Hematopoietic multipotent progenitor cell treated with erythropoietin and hydrocortisone succinate and interleukin-3 and kit ligand, for 17 days (in vitro differentiated cells): ENCODE measurements at places on chromosomes 7 and 10.

DNA sequence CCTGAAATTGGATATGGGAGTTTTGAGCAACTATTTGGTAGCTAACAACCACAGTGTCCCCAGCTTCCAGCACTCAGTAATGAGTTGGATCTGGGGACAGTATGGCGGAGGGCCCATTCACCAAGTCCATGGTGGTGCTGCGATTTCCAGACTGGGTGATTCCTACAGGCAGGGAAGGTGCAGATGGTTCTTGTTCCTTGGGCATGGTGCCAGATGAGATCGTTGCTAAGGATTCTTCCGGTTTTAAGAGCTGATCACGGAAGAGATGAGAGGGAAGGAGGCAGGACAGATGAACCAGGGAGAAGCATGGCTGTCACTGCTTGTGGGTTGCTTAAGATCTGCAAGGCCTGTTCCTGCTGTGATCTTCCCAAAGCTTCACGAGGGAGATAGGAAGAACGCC, 380.3 kb downstream of the TCERG1L start:
- DNase-seq, result no peak

DNA sequence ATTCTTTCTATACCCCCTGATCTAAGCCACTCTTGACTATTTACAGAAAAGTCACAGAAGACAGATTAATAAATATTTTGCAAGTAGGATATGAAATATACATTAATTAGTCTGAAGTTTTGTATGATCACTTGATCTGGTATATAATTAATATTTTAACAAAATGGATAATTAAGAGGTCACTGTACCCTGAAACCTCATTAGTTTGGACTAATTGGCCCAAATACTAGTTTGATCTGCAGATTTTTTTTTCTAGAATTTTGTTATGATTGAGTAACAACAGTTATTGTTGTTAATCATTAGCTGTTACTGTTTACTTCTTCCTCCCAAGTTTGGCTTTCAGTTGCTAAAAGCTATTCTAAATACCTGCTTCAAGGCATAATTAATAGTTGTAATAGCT, 2.7 kb downstream of the NHLRC2 start:
- no peak for DNase-seq

DNA sequence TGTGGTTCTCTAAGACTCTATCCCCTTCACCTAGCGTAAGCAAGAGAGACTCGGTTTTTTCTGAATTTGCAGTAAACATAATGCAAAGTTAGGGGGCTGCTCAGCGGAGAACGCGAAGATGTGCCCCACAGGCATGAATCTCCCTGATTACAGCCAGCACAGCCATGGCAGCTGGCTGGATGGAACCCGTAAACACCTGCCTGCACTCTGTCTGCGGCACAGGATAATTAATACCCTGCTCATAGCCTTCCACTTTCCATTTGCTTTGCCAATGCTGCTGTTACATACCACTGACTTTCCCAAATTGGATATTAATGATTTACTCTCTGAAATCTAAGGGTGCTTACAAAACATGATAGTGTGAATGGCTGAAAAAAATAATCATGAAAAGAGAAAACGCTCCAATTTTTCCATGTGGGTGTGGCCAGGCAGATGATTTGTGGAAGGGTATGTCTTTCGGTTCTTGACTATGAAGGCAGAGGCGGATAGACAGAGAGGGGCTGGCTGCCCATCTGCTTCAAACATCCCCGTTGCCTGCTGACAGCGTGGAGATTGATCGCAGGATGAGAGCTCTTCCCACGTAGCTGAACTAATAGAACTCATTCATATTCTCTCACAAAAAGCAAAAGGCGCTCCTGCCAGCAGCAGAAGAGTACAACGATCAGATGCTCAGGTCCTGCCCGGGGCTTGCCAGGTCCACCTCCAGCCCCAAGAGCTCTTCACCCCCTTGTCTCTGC, 193.2 kb upstream of the GHITM start:
- no peak for DNase-seq

DNA sequence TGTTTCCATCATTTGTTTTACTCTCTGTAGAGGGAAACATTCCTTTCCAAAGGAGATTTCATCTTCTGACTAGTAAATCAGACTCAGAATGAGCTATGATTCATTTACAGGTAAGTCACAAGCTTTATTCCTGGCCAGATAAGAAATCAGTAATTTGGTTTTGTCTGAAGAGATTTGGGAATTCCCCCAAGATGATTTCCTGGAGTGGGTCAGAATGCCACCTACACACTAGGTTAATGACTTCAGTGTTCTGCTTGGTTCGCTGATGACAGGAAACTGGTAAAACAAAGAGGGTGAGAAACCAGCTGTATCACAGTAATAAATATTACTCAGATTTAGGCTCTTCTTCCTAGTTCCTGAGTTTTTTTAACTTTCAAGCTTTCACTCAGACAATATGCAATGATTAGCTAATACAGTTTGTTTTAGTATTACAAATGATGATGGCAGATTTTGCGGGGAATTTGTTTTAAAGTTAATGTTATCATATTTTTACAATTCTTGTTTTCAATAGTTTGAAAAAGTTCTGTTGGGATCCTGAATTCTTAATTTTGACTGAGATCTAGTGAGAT, 8.3 kb upstream of the ASZ1 start:
- no peak for DNase-seq

GRCh38 chr7:30505174-30505697, 607 bp upstream of the GGCT start:
- DNase-seq, result no peak

GRCh38 chr10:97034958-97035769, 150.6 kb downstream of the SLIT1 start:
- DNase-seq, result no peak

DNA sequence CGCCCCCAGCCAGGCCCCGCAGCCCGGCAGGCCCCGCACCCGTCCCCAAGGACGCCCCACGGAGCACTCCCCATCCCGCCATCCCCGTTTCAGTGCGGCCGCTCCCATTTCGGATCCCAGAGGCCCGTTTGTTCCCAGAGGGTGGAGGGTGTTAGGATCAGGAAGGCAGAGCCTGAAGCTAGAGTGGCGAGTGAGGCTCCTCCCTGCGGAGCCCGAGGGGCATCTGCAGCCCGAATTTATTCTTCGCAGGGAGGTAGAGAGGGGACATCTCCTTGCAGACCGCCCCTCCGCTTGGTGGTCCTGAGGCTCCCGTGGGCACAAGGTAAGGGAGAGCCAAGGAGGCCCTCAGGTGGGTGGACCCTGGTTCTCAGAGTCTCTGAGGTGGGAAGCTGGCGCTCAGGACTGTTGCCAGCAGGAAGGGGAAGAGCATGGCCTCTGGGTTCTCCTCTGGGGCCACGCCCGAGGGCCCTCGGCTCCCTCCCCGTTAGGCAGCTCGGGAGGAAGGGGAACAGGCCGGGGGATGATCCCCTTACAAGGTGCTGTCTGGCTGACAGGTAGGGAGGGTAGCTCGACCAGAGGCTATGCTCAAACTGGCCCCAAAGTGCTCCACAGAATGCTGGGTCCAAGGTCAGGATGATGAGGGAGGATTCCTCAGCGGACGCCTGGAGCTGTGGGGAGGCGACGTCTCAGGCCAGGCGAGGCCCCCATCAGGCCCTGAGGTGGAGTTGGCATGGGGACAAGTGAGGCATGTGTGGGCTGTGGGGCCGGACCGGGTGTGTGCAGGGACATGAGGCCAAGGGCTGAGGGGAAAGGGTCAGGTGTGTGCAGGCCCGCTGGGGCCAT, 17.4 kb downstream of the POLL start:
- no peak for DNase-seq

GRCh38 chr7:79624336-79624735, 170.9 kb upstream of the MAGI2 start:
- DNase-seq, result no peak

- DNase-seq, result no peak
Observed at GRCh38 chr10:32882076-32882475, 76.0 kb downstream of the ITGB1 start.

DNA sequence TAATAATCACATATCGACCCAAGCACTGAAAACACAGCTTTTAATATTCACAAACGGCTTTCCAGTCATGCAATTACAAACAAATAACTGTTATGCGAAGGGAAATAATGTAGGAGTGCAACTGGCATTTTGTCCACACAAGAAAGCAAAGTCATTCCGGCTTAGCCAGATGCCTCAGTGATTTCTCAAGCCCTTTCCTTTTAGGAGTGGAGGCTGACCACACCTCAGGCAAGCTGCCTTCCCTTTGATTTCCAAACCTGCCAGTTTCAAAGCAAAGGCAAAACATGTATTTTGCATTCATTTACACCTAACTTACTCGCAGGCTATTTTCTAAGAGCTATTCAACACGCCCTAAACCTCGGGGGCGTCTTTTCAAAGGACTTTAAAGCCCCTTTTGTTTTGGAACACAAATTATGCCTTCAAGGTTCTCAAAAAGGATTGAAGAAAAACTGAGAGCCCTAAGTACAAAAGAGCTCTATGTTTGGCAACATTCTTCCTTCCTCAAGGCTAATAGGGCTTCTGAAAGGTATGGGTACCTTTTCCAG, 109.6 kb downstream of the CPXM2 start:
- no peak for DNase-seq

- no peak for DNase-seq
Observed at GRCh38 chr10:51076299-51076841, 2.1 kb downstream of the PRKG1 start.

DNA sequence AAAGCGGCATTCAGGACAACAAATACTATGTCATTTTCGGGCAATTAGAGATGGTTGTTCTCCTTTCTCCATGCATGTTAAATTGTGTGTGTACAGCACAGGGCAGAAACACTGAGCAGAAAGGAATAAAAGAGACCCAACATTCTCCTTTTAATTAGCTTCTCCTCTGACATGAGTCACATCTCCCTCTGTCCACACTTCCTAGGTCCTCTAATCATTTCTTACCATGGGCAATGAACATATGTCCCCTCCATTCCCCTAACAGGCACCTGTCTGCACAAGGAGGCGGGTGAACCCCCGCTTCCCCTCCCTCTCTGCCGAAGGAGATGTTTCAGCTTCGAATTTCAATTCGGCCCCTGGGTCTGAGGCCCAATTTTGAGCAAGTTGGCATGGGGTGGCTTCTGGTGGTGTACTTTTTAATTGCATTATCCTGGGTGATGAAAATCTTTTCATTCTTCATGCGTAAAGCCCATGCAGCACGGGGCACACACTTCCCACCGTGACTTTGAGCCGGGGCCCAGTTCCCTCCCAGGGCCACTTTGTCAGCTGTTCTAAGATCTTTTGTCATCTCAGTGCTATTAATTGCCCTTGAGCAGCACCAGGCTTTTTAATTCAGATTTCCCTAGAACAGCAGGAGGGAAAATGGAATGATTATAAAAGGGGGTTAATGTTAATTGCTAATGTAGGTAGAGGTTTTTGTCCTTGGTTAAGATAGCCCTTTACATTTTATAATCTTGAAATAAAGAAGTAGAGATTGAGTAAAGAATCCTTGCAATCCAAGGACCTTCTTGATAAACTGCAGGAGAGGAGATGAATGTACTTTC, 219.5 kb upstream of the NRP1 start:
- DNase-seq, result no peak

GRCh38 chr7:76326646-76327233, 24.3 kb downstream of the HSPB1 start:
- no peak for DNase-seq

GRCh38 chr7:47647181-47647917, 65.4 kb upstream of the TNS3 start:
- no peak for DNase-seq

- DNase-seq, result no peak
Observed at GRCh38 chr10:103072891-103073290, 120.2 kb downstream of the NT5C2 start.

- no peak for DNase-seq
Observed at GRCh38 chr10:29874606-29875269, 184.6 kb downstream of the JCAD start.

DNA sequence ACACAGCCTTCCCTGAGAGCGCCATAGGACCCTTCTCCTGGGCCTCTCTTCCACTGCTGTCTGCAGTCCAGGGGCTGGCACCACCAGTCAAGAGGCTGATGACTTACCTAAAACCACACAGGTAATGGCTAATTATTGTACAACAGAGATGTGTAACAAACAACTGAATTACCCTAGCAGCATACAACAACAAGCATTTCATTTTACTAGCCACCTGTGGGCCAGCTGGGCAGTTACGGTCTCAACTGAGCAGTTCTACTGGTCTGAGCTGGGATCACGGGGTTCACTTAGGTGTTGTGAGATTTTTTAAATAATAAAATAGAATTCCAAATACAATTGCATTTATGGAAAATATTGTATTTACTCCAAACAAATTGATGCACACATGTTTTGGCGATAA, 431.9 kb downstream of the TNS3 start:
- DNase-seq, result no peak

- no peak for DNase-seq
Observed at GRCh38 chr10:125190946-125191345, 30.6 kb upstream of the CTBP2 start.

GRCh38 chr7:151035026-151035717, 6.9 kb downstream of the ABCB8 start:
- DNase-seq, result no peak

- DNase-seq, result no peak
Observed at GRCh38 chr7:151061213-151062110, 2.1 kb downstream of the SLC4A2 start.

DNA sequence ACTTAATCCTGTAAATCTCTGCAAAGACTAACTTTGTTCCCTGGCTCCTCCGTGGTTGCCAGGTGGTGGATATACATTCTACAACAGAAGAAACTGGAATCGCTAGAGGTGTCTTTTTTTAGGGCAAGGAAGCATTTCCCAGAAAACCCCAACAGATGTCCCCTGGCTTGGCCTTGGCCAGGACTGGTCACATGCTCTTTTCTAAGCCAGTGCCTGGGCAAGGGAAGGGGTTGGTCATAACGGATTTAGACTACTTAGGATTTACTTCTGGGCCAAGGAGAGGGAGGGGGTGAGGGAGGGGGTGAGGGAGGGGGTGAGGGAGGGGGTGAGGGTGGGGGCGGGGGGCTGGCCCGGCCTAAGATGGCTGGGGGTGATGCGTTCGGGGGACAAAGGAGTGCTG, 105.7 kb downstream of the SNX10 start:
- no peak for DNase-seq

- no peak for DNase-seq
Observed at GRCh38 chr10:30822693-30823465, 193.3 kb upstream of the LYZL2 start.
